NCI-H1048 (cell line): ENCODE measurements at places on chromosomes 16 and 17.

GRCh38 chr17:1907909-1908698 is 78.3 kb downstream of the RPA1 start:
- no peak for DNase-seq

- no peak for DNase-seq
These were observed 81.8 kb upstream of the TBC1D3K start for GRCh38 chr17:37842401-37842800.

DNA sequence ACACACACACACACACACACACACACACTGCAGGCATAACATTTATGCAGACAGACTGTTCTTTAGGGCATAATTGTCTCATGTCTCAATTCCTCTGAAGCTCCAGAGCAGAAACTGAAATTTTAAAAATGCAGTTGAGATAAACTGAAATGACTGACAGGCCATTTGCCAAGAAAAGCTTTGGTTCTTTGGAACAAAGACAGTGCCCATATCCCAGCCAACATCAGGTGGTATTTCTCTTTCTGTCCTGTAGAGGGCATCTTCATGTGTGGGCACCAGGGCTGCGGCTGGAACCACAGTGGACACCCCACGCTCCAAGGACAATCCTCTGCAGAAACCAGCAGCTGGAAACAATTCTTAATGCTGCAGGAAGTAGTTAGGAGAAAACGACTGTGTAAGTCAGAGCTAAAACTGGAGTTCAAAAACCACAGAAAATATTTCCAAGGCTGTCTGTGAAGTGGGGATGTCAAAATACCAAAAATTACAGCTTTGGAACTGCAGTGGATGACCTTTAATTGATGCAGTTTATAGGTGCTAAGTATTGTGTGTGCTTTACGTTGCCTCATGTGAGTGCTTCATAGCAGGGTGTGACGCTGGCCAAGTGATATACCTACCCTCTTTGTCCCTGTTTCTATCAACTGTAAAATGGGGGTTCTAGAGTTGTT is 10.6 kb upstream of the MEFV start:
- DNase-seq: no peak

- no peak for DNase-seq
These were observed 113.3 kb downstream of the XYLT1 start for GRCh38 chr16:17357307-17358062.

GRCh38 chr17:72332367-72332766 is 211.5 kb downstream of the SOX9 start:
- no peak for DNase-seq

GRCh38 chr17:49901460-49902331 is 53.8 kb upstream of the TAC4 start:
- no peak for DNase-seq
